Activated naive CD4-positive, alpha-beta T cell (primary cell): ENCODE measurements at places on chromosomes 1 and 21.

GRCh38 chr1:42302034-42302433, 33.0 kb downstream of the FOXJ3 start:
- DNase-seq, result no peak

DNA sequence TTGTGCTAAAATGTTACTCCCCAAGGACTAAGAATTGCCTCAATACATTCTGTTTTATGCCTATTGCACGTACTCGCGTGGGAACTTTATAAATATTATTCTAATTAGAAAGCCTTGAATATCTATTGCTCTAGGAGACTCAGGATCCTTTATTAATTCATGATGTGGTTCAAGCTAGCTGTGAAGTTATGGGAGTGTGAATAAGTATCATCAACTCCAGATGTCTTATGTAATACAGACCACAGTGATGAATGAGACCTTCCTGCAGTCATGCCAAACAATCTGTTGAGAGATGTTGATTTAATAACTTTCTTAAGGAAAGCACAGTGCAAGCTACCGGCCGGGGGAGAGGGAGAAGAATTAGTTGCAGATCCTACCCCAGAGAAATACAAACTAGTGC, 519.2 kb upstream of the ZP4 start:
- no peak for DNase-seq

- no peak for DNase-seq
Observed at GRCh38 chr1:94836891-94837290, 16.7 kb downstream of the SLC44A3 start.

DNA sequence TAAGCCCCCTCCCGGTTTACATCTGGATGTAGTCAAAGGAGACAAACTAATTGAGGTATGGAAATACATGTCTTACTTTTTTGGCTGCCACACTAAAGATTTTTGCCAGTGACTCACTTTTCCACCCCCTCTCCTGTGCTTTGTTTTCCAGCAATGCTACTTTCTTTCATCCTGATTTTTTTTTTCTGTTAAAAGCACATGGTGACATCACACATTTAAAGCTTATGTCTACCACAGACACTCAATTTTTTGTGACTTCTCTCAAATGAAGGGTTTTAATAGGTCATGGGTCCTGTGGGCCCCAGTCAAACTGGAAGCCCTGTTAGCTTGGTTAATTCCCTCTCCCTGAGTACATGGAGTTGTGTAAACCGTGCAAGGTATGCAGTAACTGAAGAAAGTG, 2.2 kb downstream of the PPP1R8 start:
- no peak for DNase-seq

DNA sequence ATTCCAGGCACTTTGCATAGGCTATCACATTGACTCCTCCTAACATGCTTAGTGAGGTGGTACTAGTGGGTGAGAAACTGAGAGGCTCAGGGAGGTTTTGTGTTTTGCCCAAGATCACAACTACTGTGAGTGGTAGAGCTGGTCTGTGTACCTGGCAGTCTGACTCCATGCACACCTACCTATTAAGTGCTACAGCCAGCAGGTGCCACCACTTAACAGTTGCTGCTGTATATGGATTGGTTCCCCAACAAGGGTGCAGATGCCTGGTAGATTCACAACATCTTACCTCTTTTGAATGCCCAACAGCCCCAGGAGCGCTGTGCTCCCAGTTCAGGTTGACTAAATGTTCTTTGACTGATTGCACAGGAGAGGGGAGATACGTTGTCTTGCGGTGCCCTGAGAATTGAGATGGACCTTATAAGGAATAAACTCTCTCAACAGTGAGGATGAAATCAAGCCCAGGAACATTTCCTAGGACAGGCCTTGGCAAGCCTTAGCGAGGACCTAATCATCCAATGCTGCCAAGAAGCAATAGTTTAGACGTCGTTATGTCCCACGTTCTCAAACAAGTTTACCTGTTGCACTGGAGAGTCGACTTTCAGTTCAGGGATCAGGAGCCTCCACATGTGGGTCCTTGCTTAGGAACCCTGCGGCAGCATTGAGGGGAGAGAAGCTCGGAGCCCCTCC, 78.9 kb upstream of the F3 start:
- no peak for DNase-seq

- no peak for DNase-seq
Observed at GRCh38 chr1:33211972-33212371, 30.1 kb upstream of the TRIM62 start.

GRCh38 chr1:226679853-226680516, 59.1 kb downstream of the ITPKB start:
- DNase-seq, result peak; percentile 45

GRCh38 chr1:61757950-61758349, 15.7 kb downstream of the PATJ start:
- no peak for DNase-seq

- no peak for DNase-seq
Observed at GRCh38 chr1:155186067-155186793, 12.6 kb downstream of the TRIM46 start.
